ENCODE measurements at places on chromosomes 3 and 15.

GRCh38 chr3:56624725-56625124 is 58.3 kb downstream of the TASOR start:
- no peak for DNase-seq

GRCh38 chr15:57138349-57138788 is 219.9 kb downstream of the TCF12 start:
- DNase-seq, result no peak

- DNase-seq, result no peak
Measured at GRCh38 chr15:84859144-84859543, 25.3 kb upstream of the SLC28A1 start.

DNA sequence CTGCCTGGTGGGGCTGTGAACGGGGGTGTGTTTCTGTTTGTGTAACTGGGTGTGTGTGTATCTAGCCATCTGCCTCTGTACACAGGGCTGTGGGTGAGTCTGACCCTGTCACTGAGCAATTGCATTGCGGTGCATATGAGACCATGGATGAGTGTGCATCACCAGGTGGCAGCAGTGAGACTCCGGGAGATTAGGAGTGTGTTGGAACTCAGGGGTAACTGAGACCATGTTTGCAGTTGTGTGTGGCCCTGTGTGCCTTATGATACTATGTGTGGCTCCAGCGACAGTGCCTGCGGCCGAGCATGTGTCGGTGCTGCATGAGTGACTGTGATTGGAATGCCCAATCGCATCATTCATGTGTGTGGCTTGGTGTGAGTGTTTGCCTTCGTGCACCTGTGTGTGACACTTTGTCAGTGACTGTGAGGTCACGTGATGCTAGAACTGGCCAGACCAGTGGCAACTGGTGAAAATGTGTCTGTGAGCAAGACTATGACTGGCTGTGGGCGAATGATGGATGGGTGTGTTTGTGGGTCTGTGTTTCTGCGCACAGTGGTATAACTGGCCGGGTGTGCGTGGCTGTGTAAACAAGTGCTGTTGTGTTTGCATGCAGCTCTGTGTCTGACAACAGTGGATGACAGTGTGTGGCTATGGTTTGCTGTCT is 14.0 kb downstream of the VILL start:
- no peak for DNase-seq

DNA sequence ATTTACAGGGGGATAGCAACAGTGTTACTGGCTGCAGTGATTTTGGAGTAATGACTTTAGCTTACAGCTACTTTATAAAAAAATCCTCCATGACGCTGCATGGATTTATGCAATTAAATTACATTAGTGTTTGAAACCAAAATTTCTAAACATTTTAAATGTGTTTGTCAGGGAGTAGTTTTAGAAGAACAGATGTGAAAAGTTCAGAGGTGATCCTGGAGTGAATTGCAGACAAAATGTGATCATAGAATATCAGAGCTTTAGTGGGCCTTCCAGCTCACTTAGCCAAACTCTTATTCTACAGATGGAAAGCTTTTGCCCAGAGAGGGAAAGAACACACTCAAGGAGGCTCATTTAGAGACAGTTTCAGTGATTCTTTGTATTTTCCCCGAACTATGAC is 376.3 kb downstream of the LPP start:
- DNase-seq, result no peak

DNA sequence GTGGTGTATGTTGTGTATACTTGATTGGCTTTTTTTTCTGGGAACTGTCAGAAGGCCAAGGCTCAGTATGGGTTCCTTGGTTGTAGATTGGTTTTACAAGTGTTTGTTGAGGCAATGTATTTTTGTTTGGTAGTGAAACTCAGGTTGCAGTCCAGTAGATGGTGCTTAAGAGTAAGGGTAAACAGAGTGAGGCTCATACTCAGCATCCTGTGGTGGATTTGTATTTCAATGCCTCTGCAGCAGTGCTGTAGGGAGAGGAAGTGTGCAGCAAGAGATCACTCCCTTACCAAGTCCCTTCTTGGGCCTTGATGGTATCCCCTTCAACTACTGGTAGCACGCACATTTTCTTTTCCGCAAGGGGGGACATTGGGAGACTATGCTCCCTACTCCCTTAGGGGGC is 428.5 kb upstream of the CNTN3 start:
- no peak for DNase-seq

DNA sequence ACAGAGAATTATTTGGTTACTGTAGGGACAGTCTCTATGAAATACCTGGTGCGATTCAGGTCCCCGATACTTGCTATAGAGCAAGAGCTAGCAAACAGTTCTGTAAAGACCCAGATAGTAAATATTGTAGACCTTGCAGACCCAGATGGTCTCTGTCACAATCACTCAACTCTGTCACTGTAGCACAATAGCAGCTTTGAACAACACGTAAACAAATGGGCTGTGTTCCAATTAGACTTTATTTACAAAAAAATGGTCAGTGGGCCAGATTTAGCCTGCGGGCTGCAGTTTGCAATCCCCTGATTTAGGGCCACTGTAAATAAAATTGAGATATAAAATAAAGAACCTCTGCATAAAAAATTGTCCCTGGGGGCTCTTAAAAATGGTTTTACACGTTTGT is 127.7 kb downstream of the SV2B start:
- no peak for DNase-seq

GRCh38 chr15:47504624-47505256 is 212.6 kb upstream of the SEMA6D start:
- DNase-seq, result no peak

- no peak for DNase-seq
Measured at GRCh38 chr3:149792452-149793270, at the start of gene ANKUB1. Gene ANKUB1, minus strand, starts transcription at chr3:149792554. Its CDS starts 188 bp downstream, at chr3:149792366.

DNA sequence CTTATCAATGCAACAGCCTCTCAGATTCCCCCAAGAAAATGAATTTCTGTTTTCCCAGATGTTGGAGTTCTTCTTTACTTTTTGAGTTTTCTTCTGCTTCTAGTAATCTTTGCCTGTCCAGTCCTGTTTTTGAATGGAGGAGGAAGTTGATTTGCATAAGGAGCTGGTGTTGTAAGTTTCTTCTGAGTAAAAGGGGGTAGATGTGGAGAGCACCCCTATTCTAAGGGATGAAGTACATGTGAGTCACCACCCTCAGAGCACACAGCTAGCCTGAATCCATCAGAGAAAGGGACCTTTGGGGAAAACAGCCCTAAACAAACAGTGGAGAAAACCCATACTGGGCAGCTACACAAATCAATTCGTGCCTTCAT is 34.5 kb downstream of the ACAA1 start:
- no peak for DNase-seq

GRCh38 chr3:30245858-30246622 is 360.4 kb upstream of the TGFBR2 start:
- no peak for DNase-seq

- DNase-seq, result no peak
Measured at GRCh38 chr3:174397848-174398247, 461.3 kb upstream of the NAALADL2 start.

DNA sequence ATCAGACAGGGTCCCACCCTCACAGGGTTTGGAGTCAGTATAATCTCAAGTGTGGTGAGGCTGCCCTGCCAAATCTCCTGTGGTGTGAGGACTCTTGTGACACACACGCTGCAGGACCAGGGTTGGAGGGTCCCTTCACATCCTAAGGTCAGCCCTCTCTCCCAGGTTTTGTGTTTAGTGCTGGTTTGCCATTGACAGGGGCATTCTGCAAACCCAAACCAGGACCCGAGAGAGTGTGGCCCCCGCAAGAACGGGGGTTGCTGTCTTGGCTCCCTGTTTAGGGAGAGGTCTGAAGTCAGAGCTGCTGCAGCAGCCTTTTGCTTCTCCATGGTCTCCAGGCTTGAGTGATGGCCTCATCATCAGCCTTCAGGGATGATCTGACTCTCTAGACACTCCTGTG is 14.7 kb downstream of the FAM107A start:
- no peak for DNase-seq

DNA sequence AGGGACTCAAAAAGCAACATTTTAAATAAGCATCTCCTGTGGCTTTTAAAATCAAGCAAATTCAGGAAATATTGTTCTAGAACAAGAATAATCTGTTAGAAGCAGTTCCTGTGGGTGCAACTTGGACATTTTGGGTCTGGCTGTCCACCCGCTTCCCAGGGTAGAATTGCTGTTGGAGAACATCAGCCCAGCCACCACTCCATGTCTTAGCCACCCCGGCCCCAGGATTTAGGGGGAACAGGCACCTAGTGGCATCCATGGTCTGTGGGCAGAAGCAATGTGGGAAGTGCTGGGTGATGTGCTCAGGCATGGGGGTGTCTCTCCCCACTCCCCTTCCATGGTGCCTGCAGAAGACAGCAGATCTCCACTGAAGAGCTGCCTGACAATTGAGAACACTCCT is 162.6 kb downstream of the KLF13 start:
- DNase-seq, result no peak

- no peak for DNase-seq
Measured at GRCh38 chr15:90829942-90830440, 38.4 kb upstream of the FURIN start.

- no peak for DNase-seq
Measured at GRCh38 chr3:192899540-192899982, 18.1 kb downstream of the MB21D2 start.

GRCh38 chr3:122094693-122095092 is 39.5 kb downstream of the CD86 start:
- no peak for DNase-seq

DNA sequence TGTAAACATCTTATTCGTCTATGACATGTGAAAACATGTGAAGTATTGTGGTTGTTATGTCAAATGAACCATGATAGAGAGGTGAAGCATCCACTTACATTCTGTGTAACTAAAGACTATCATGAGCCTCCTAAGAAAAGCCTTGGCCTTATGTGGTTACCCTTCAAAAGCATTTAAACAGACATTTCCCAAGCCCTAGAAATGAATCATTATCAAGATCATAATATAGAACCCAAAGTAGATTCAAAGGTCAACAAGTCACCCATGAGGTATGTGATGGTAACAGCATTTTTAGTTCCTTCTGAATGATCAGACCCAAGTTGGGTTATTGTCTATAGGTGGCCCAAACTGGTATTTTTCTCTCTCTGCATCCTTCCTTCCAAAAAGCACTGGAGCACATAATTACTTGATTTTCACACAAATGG is 408.0 kb downstream of the TBL1XR1 start:
- no peak for DNase-seq

GRCh38 chr3:36965440-36965839 is 20.6 kb upstream of the TRANK1 start:
- no peak for DNase-seq

GRCh38 chr3:140298569-140299070 is 363.6 kb downstream of the CLSTN2 start:
- DNase-seq, result no peak

GRCh38 chr15:100878648-100879047 is 983 bp upstream of the ALDH1A3 start:
- DNase-seq, result no peak

- no peak for DNase-seq
Measured at GRCh38 chr3:135564696-135565095, 400.8 kb upstream of the PPP2R3A start.

GRCh38 chr15:90160781-90161727 is 40.1 kb upstream of the SEMA4B start:
- no peak for DNase-seq

- DNase-seq, result no peak
Measured at GRCh38 chr3:140429791-140430190, 248.1 kb upstream of the TRIM42 start.

DNA sequence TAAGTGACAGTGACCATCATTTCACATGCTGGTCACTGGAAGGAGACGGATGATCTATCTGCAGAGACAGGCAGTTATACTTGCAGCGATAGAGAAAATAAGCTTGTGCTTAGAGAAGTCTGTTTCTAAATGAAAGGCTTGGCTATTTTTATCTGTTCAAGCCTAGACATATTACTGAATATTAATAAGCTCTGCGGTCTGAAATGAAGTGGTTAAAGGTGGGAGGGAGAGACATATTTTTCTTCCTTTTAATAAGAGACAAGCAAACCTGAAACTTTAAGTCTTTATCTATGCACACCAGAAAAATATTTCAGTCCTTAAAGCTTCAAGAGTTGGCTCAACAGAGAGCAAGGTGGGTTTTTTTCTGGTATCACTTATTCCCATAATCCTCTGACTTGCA is 99.0 kb downstream of the CD200R1L start:
- no peak for DNase-seq
